Fibroblast of the aortic adventitia (primary cell): ENCODE measurements at places on chromosomes 12 and 14. TPM values are rescaled to one million over a fixed set of nuclear protein-coding genes. Genes with fewer than 3 reads are reported as not detected.

- DNase-seq = no peak
These were observed 40.6 kb upstream of the RBM19 start for GRCh38 chr12:114006482-114007425.

- no peak for DNase-seq
These were observed 447.1 kb upstream of the SEL1L start for GRCh38 chr14:81980601-81981306.

Gene RTN1
- 0.27 and 1.7 TPM in 2 replicates for total RNA-seq

DNA sequence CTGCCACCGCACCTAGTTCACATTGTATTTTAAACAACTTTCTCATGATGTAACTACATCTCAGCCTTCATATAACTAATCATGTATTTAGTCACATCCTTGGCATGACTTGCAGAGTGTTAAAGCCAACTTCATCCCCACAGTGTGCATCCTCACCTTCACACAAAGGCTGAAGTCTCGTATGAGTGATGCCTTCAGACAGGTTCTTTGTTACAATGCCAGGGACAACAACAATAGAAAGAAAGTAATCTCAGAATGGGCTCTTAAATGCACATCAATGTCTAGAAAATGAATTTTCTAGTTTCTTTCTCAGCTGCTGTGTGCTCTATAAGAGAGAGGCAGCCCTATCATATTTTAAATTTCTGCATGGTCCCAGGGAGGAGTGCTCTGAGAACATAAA, 221.3 kb downstream of the DIO2 start:
- DNase-seq = no peak

DNA sequence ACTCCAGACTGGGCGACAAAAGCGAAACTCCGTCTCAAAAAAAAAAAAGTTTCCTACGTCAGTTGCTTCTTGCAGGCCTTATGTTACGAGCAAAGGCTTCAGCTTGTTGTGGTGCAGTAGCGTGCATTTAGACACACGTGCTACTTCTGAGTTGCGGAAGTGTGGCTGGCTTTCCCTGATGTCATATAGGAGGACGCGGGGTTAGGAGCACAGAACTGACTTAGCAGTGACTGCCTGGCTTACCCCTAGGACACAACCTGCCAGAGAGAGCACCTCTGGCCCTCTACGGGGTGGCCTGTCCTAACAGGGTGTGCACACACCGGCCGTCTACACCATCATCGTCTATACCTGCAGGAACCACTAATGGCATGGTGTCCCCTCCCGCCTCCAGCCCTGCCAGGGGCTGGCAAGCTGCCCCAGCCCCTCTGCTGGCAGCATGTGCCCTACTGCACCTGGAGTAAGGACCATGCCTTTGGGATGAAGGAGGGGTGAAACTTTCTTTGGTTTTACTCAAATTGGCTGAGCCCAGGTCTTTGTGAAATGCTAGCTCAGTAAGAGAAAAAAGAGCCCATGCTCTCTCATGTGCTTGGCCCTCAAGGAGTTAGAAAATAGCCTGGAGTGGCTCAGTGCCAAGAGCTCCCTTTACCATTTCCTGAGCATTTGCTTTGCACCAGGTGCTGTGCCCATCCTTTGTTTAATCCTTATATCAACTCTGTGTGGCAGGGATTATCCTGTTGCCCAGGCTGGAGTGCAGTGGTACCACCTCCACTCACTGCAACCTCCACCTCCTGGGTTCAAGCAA, 1.7 kb upstream of the GPR68 start:
- no peak for DNase-seq

DNA sequence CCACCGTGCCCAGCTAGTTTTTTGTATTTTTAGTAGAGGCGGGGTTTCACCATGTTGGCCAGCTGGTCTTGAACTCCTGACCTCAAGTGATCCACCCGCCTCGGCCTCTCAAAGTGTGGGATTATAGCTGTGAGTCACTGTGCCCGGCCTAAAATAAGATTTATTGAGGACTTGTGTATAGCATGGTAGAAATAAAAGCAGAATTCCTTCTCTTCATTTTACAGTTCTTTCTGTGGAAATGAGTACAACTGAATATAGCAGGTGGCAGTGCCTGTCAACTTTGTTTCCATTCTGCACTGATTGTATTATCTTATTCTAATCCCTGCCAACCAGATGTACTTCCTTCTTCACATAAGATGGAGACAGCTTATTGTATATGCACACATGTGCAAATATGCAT, 41.0 kb downstream of the DIP2B start:
- no peak for DNase-seq

- DNase-seq = peak; percentile 30
These were observed 57.4 kb downstream of the TMTC1 start for GRCh38 chr12:29726321-29726692.

Gene RASSF9
- 7.7 and 8.5 TPM in 2 replicates for total RNA-seq

DNA sequence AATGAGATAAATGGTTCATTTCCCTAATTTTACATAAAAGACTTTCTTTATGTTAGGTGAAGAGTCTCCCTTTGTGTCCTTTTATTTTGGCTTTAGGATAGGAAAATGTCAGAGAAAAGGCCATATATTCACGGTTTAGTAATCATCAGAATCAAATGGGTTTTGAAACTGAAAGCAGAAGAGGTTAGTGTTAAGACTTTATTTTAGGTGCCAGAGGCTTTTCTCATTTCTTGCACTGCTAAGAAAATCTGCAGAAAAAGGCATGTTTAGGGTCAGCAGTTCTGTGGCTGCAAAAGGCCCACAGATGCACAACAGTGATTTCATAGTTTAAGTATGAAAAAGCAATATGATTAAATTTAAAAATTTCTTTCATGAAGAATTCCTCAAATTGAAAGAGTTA, 80.4 kb upstream of the SINHCAF start:
- no peak for DNase-seq

DNA sequence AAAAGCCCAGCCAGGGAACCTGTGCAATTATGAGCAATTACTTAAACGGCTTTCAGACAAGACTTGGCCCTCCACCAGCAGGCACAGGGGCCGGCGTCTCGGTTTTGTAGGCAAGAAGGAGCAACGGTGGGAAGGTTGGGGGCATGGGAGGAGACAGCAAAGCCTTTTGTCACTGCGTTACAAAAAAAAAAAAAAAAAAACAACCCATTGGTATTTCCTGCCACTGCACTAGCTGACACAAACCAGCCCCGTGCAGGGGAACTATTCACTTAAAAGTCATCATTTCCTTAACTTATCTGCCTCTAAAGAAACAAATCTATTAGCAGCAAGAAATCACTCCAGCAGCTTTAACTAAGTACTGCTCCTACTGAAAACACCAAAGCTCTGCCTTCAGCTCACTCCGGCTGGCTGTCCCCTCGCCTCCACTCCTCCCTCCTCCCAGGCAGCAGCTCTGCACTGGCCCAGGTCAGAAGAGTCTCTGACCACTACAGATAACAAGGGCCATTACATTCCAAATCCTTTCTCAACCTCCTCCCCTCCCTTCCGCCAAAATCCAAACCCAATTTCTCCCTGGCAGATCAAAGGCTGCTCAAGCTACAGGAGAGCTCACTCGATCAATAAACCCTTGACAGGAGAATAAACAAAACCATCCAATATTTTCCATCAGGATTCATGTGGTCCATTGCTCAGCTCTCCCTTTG, 105.2 kb upstream of the CDKN3 start:
- peak; percentile 54 for DNase-seq

GRCh38 chr12:106733660-106734059, 40.8 kb upstream of the RIC8B start:
- DNase-seq = peak; percentile 32

- DNase-seq = no peak
These were observed 21.0 kb downstream of the ALX1 start for GRCh38 chr12:85301051-85301450.

Gene LRRIQ1
- total RNA-seq = 1.5 and 2.7 TPM in 2 replicates

GRCh38 chr12:5523396-5524115, 91.6 kb downstream of the NTF3 start:
- DNase-seq = no peak

Gene TSPAN19
- total RNA-seq = 1.7 TPM in 1 of 2 replicates, not detected in the other

Gene KRT79
- not detected in 2 replicates for total RNA-seq

DNA sequence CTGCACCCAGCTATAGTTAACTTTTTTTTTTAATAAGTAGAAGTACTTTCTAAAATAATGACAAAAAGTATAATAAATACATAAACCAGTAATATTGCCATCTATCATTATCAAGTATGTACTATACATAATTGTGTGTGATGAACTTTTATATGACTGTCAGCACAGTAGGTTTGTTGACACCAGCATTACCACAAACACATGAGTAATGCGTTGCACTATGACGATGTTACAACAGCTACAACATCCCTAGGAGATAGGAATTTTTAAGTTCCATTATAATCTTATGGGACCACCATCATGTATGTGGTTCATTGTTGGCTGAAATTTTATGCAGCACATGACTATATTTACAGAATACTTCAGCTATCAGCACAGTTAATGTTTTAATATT, 62.9 kb upstream of the VSX2 start:
- no peak for DNase-seq
